ENCODE measurements at places on chromosomes 12 and 14.
A peak's percentile ranks its signal among the peaks of the same experiment; 100 is the strongest.

GRCh38 chr14:50954811-50955372, 10.6 kb upstream of the PYGL start:
- no peak for DNase-seq

GRCh38 chr14:33165144-33165925, 226.7 kb downstream of the NPAS3 start:
- DNase-seq = no peak

- DNase-seq = peak; percentile 33
Observed at GRCh38 chr14:97177016-97177415, 379.8 kb downstream of the VRK1 start.

DNA sequence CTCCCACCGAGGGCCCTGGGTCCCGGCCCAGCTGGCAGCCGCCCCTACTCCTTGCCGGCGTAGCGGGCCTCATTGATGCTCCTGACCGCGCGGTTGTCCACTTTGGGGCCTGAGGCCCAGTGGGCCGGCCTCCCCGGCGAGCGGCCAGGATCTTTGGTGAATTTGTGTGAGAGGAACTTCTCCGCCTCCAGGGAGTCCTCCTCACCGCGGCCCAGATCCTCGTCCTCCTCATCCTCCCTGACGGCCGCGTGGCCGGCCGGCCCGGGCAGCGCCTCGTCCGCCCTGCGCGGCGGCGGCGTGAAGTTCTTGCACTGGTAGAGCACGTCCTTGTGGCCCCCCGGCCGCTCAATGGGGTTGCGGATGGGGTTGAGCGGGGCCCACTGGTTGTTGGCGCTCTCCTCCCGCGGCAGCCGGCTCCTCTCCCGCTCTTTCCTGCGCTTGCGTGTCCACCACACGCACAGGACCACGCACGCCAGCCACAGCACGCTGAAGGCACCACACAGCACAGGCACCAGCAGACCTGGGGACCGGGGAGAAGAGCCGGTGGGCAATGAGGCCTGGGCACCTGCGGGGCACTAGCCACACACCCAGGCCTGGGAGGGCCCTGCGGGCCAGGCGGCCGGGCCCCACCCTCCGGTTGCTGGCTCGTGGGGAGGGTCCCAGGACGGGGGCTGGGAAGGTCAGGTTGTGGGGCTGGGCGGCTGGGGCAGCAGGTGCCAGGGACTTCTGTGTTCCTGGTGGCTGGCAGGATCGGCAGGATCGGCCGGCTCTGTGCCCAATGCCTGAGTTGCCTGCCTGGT, 25.7 kb downstream of the JAG2 start:
- no peak for DNase-seq

DNA sequence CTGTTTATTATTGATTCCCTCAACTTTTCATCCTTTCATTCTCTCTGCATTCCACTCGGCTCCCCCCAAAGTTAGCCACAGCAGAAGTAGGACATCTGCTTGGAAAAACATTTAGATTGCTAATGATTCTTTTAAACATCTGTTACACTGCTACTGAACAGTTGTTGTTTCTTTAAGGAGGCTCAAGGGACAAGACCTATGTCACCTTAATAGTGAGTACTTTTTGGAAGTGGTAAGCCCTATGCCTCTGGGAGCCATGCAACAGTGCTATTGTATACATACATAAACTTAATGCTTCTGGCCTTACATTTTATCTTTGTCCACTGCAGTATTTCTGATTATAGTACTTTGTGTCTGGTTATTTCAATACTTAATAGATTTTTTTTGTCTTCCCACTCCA, 628.2 kb upstream of the FOXG1 start:
- DNase-seq = no peak

All from T-helper 1 cell (primary cell).